ENCODE measurements at places on chromosomes 3 and 15.

- DNase-seq = no peak
Measured at GRCh38 chr3:10370429-10370828, 49.5 kb upstream of the SEC13 start.

- no peak for DNase-seq
Measured at GRCh38 chr3:48598323-48599076, 3.4 kb upstream of the COL7A1 start.

DNA sequence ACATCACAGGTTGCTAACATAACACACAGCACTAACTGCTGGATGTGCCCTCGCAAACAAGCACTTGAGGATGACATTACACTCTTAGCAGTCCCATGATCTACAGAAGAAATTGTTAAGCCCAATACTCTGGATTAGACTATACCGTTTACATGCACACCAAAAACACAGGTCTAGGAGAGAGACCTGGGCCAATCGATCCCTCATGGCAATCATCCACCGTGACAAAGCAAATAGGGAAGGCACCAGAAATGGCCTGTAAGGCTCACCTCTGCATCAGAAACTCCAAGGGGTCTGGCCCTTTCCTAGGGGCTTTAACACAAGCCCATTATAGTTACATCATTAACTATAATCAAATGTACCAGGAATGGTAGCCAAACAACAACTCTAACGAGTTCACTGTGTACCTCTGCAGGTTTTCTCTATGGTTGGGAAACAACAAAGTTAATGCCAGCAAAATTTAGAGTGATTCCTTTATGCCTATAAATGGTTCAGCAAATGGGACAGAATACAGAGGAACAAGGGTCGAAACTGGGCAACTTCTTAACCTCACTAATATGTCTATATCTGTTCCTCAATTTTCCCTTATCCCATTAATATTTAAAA lies 18.5 kb downstream of the TRANK1 start:
- no peak for DNase-seq

DNA sequence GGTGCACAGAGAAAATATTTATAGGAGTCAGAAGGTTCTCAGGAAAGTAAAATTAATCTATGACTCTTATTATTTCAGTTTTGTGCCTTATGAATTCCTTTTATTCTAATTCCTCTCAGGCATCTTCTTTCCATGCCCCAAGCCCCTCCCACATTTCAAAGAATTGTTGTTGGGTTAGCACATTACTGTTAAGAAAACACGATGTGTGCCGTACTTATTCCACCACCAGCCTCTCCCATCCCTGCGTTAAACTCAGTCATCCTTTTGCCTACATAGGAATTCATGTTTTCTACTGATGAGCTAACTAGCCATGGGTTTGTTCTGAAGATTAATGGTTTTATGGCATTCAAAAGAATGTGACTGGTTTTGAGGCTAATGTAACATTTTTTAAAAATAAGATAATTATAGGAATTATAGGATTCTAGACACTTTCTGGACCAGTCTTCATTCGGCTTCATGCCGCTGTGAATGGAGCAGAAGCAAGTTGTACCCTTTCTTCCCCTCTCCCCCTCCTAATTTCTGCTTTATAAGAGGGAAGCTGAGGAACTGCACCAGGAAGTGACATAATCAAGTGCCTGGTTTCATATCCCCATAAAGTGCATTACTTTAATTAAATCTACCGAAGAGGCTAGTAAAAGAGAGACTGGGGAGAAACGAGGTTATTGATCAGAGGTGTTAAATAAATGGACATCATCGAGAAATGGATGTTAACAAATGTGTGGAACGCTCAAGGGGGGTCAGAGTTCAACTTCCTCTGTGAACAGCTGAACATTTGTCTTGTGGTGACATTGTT lies 12.3 kb upstream of the MB21D2 start:
- no peak for DNase-seq

DNA sequence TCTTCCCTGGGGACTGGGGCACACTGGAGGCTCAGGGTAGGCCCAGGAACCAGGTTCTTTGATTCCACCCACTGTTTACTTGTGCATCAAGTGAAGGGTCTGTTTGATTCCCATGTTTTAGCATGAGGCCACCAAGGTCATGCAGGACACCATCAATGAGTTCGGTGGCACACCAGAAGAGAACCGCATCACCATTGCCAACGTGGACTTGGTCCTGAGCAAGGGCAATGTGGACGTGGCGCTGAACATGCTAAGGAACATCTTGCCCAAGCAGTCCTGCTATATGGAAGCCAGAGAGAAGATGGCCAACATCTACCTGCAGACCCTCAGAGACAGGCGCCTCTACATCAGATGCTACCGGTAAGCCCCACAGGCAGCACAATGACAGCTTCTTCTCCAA lies 21.5 kb downstream of the TTC21A start:
- DNase-seq = peak; percentile 17

DNA sequence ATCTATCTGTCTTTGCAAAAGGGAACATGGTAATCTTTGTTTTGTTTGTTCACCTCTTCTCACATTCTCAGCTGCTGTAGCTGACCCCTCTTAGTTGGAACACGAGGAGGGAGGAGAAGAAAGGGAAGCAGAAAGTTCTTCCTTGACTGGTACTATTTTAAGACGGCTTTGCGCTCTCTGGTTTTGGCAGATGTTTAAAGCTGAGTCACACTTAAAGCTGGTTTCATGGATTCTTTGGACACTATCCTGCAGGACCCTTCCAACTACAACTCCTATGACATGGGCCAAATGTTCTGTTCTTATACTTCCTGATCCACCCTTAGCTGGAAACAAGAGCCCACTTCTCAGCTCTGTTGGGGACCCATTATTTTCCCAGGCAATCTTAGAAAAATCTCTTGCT lies 40.6 kb upstream of the FXR1 start:
- DNase-seq = no peak

DNA sequence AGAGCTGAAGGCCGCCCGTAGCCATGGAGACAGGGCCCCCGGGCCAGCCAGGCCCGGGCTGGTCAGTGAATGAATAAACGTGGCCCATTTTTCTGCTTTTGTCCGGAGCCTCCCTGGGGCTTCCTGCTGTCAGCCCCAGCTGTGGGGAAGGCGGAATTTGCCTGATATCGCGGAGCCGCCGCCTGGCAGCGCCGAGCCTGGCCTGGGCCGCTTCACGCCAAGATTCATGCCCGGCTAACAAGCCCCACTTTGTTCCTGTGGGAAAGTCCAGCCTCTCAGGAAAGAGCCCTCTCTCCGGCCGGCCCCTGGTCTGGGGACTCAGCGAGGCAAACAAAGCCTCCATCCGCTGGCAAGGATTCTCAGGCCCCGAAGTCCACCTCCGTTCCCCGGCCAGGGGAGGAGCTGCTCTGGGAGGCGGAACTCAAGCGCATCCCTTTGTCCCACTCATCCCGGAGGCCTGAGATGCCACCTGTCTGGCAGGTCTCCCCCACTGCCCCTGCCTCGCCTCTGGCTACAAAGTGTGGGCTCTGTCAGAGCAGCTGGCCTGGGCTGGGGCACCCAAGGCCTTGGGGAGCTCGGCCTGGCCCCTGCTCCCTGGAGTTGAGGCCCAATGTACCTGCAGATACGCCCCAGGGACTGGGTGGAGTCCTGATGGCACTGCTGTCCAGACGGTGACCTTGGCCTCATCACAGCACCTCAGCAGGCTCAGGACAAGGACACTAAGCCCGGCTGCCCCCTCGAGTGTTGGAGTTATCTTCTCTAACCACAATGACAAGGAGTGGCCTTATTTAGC lies 51.6 kb upstream of the SLC6A11 start:
- DNase-seq = no peak

DNA sequence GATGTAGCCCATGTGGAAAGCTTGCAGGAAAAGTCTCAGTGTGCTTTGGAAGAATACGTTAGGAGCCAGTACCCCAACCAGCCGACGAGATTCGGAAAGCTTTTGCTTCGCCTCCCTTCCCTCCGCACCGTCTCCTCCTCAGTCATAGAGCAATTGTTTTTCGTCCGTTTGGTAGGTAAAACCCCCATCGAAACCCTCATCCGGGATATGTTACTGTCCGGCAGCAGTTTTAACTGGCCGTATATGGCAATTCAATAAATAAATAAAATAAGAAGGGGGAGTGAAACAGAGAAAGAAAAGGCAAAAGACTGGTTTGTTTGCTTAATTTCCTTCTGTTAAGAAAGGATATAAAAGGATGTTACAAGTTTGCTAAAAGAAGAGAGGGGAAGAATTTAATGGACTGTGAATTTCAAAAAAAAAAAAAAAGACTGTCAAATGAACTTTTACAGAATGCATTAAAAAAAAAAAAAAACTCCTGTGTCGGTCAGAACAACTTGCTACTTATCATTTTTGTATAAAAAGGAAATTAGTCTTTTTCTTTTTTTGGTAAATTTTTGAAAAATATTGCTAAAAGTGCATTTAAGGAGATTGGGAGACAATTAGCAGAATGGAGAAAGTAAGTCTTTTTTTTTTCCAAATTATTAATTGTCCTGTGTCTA lies 7.0 kb downstream of the NR2F2 start:
- DNase-seq = no peak
